Fibroblast of villous mesenchyme (primary cell): ENCODE measurements at places on chromosomes 3 and 15. TPM values are rescaled to one million over a fixed set of nuclear protein-coding genes. Genes with fewer than 3 reads are reported as not detected.

DNA sequence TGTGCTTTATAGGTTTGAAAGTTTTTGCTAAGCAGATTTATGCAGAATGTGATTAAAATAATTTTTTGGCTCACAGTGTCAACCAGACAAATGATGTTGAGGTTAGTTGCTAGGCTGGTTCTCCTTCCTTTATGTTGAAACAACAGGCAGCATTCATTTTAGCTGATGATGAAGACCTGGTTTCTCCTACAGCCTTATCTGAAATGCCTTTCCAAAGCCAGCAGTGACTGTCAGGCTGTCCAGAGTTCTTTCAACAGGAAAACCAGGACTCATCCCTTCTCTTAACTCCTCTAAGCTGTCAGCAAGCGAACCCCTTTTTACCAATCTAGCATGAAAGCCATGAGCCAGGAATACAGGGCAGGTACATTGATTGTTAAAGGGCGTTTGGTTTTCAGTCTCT, 84.1 kb downstream of the ZNF609 start:
- DNase-seq: no peak

GRCh38 chr3:184937611-184938010, 125.6 kb downstream of the VPS8 start:
- DNase-seq: peak; percentile 37

GRCh38 chr3:149908424-149908957, 62.2 kb downstream of the PFN2 start:
- DNase-seq: no peak

- DNase-seq: no peak
Observed at GRCh38 chr15:22861161-22861560, 22.7 kb downstream of the NIPA2 start.

Gene MESP2
- 0.32 and 0.43 TPM in 2 replicates for total RNA-seq

Gene SLC24A5
- not detected in 2 replicates for total RNA-seq
